Thymus (tissue), 14 donors: ENCODE measurements at places on chromosomes 16 and 17. TPM values are rescaled to one million over a fixed set of nuclear protein-coding genes. Genes with fewer than 3 reads are reported as not detected.

DNA sequence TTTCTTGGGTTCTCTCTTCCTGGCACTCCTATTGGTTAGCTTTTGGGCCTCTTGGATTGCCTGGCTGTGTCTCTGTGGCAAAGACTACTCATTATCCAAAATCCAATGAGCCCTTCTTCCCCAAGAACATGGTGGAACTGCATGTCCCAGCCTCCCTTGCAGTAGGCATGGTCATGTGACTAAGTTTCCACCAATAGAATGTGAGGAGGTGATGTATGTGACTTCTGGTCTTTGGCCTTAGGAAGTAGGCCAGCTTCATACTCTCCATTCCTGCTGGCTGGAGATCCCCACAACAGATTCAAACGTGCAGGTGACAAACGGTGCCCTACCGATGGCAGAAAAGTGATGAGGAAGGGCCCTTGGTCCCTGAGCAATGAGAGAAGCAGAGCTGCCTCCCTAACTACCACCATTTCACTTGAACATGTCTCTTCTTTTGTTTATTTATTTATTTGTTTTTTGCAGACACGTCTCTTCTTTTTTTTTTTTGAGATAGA is 17.3 kb upstream of the SPN start:
- no peaks in the 10 kb centered on the region for H3K4me1 ChIP-seq
- H3K27me3 ChIP-seq, result no peaks in the 10 kb centered on the region
- H3K27ac ChIP-seq, result no peak overlapping the region

GRCh38 chr16:951660-952301 is 19.0 kb downstream of the LMF1 start:
- no peak for DNase-seq
- no peak overlapping the region for H3K27ac ChIP-seq
- H3K4me3 ChIP-seq, result no peak overlapping the region
- H3K27me3 ChIP-seq, result no peaks in the 10 kb centered on the region
- H3K36me3 ChIP-seq, result peaks cover 8% of the 10 kb centered on the region
- no peaks in the 10 kb centered on the region for H3K4me1 ChIP-seq

GRCh38 chr16:83715217-83715920 is 92.4 kb upstream of the HSBP1 start:
- H3K36me3 ChIP-seq, result no peaks in the 10 kb centered on the region
- no peaks in the 10 kb centered on the region for H3K4me1 ChIP-seq
- H3K27me3 ChIP-seq, result no peaks in the 10 kb centered on the region
- H3K4me3 ChIP-seq, result no peak overlapping the region
- DNase-seq, result no peak

GRCh38 chr16:17224879-17225281 is 245.9 kb downstream of the XYLT1 start:
- DNase-seq, result peak; percentile 29
- peak overlapping the region; percentile 33 for H3K27ac ChIP-seq
- no peak overlapping the region for H3K4me3 ChIP-seq
- no peaks in the 10 kb centered on the region for H3K36me3 ChIP-seq
- peaks cover 5% of the 10 kb centered on the region for H3K4me1 ChIP-seq
- no peaks in the 10 kb centered on the region for H3K27me3 ChIP-seq

DNA sequence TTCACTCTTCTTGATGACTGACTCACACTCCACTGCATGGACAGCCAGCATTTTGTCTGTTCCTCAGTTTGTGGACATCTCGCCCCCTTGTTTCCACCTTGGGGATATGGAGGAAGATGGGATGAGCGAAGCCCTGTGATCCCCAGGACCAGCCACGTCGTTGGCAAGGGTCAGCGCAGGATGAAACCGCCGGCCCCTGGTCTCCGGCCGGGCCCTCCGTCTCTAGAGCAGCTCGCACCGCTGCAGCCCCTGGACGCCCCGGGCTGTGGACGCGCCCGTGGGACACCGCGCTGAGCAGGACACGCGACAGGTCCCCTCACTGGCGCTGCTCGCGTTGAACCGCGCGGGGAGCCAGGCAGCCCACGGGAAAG is 604 bp upstream of the ZC3H18 start:
- peak overlapping the region; percentile 51 for H3K27ac ChIP-seq
- peak; percentile 13 for DNase-seq
- peaks cover 12% of the 10 kb centered on the region for H3K4me1 ChIP-seq
- H3K27me3 ChIP-seq, result no peaks in the 10 kb centered on the region

DNA sequence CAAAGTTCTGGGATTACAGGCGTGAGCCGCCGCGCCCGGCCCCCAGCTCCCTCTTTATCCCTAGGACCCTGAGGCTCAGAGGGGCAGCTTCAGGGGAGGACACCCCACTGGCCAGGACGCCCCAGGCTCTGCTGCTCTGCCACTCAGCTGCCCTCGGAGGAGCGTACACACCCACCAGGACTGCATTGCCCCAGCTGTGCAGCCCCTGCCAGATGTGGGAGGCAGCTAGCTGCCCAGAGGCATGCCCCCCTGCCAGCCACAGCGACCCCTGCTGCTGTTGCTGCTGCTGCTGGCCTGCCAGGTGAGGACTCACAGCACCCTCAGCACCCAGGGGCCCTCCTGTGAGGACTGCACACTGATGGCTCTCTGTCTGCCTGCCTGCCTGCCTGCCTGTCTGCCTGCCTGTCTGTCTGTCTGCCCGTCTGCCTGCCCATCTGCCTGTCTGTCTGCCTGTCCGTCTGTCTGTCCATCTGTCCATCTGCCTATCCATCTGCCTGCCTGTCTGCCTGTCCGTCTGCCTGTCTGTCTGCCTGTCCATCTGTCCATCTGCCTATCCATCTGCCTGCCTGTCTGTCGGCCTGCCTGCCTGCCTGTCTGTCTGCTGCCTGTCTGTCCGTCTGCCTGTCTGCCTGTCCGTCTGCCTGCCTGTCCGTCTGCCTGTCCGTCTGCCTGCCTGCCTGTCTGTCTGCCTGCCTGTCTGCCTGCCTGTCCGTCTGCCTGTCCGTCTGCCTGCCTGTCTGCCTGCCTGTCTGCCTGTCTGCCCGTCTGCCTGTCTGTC is 5.0 kb downstream of the GCGR start:
- DNase-seq, result no peak
- H3K27ac ChIP-seq, result no peak overlapping the region
- no peaks in the 10 kb centered on the region for H3K36me3 ChIP-seq
- no peak overlapping the region for H3K4me3 ChIP-seq
- no peaks in the 10 kb centered on the region for H3K4me1 ChIP-seq

DNA sequence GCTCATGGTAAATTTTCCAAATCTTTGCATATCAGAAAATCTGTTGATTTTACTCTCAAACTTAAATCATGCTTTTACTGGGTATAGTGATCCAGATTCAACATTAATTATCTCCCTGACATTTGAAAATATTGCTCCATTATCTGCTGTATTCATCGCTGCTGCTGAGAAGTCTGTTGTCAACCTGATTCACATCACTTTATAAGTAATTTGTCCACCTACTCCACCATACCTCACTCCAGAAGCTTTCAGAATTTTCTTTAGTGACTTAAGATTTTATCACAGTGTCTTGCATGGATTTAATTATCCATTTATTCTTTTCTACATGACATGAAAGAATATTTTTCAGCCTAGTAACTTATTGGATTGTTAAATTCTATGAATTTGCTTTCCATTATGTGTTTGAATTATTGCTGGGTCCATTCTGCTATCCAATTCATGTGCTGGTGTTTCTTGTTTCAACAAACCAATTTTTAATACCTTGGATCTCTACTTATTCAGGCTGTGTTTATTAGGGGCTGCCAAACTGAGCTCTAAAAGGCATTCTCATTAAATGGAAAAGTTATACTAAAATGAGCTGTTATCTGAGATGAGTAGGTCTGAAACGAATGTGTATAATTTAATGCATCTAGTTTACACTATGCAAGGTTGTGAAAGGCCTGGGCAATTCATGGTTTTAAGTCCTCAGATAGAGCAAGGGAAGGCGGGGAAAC is 519.3 kb upstream of the CDH11 start:
- no peaks in the 10 kb centered on the region for H3K36me3 ChIP-seq
- no peaks in the 10 kb centered on the region for H3K27me3 ChIP-seq
- no peak for DNase-seq
- no peak overlapping the region for H3K27ac ChIP-seq

Gene SLC47A1
- total RNA-seq, result 0.33 TPM

Gene SERPINF2
- 4.3 TPM for total RNA-seq
